ENCODE measurements at places on chromosomes 13 and 19.

- no peak for DNase-seq
These were observed 39.1 kb downstream of the PEPD start for GRCh38 chr19:33482476-33482875.

DNA sequence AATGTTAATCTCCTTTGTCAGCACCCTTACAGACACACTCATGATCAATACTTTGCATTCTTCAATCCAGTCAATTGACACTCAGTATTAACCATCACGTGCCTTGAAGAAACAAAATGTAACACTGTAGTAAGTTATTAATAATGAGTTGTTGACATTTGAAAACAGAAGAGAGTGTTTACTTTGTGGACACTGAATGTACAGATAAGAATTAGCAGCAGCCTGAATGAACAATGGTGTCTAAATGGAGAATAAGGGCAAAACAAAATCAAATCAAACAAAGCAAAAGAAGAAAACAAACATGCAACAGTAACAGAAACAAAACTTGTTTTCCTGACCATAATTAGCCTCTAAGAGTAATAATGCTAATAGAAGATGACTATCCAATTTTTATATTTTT is 1191.1 kb upstream of the MIR17HG start:
- no peak for DNase-seq

DNA sequence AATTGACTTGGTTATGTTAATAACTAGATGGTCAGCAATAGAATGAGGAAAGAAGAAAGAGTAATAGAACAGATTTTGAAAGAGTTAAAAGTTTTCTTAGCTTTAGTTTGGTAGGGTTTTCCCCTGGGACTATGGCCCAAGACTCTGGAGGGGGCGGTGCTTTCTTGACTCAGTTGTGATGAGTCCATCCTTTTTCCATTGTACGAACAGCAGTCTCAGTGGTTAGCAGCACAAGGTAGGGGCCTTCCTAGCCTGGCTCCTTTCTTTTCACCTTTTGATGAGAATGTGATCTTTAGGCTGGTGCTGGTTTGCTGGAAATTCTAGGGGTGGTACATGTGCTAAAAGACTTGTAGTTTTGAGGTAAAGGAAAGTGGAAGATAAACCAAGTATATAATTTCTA is 38.8 kb downstream of the ZNF506 start:
- DNase-seq, result no peak

DNA sequence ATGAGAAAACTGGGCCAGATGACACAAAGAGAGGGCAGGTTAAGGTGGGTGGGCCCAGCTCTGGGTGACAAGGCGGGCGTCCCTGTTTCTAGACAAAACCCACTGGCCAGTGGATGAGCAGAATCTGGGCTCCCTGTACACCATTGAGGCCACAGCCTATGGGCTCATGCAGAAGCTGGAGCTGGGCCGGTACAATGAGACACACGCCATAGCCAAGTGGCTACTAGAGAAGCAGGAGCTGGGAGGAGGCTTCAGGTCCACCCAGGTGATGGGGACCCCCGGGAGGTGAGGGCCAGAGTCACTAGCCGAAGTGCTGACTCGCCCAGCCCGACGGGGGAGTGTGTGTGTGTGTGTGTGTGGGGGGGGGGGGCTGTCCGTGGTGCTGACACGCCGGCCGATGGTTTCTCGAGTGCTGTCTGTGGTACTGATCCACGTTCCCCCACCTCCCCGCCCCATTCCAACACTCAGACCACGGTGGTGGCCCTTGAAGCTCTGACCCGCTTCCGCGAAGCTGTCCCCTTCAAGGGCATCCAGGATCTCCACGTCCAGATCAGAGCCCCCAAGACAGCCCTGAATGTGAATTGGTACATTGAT is 24.3 kb upstream of the SHFL start:
- DNase-seq, result no peak

GRCh38 chr13:86992251-86992650 is 678.9 kb upstream of the SLITRK5 start:
- no peak for DNase-seq

- no peak for DNase-seq
These were observed 38.2 kb upstream of the C1QTNF9 start for GRCh38 chr13:24271231-24271600.
